ENCODE measurements at places on chromosomes 13 and 19.

- no peak for DNase-seq
Observed at GRCh38 chr19:39384839-39385568, 5.9 kb downstream of the PAF1 start.

DNA sequence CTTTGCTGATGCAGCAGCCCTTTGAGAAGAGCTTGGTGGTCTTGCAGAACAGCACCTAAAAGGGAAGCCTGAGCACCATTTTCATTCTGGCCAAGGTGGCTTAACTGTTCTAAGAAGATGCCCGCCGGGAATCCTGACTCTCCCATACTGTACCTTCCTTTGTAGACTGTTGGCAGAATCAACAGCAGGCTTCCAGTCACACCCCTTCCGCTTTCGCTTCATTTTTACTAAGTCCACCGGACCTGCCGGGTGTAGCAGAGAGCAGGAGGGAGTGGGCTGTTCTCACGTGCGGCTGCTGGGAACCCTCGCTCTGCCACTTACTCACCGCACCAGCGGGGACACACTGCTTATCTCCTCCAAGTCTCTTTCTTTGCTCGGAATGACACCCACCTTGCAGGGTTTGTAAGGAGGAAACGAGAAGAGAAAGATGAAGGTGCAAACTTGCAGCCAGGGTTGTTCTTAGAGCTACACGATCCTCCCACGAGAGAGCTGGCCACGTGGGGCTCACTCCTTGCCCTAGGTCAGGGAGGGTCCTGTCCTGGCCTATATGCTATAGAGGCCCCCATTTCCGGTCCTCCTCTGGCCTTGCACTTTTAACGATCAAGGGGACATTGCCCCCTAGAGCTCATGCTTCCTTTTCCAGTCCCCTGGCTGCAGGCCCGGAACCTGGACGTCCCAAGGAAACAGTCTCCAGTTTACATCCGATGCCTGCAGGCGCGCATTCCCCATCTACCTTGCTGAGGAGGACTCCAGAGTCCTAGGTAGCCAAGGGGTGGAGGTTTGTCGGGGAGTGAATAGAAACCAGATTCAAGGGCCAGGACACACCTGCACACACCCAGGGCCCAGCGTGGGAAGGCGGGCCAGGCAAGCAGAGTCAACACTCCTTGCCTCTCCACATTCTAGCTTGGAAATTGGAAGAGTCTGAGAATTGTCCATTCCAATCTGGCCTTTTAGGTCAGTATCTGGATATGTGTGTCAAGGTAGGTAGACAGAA is 453.6 kb downstream of the IRS2 start:
- no peak for DNase-seq

- DNase-seq, result no peak
Observed at GRCh38 chr19:2865334-2866100, 1.6 kb upstream of the ZNF556 start.

DNA sequence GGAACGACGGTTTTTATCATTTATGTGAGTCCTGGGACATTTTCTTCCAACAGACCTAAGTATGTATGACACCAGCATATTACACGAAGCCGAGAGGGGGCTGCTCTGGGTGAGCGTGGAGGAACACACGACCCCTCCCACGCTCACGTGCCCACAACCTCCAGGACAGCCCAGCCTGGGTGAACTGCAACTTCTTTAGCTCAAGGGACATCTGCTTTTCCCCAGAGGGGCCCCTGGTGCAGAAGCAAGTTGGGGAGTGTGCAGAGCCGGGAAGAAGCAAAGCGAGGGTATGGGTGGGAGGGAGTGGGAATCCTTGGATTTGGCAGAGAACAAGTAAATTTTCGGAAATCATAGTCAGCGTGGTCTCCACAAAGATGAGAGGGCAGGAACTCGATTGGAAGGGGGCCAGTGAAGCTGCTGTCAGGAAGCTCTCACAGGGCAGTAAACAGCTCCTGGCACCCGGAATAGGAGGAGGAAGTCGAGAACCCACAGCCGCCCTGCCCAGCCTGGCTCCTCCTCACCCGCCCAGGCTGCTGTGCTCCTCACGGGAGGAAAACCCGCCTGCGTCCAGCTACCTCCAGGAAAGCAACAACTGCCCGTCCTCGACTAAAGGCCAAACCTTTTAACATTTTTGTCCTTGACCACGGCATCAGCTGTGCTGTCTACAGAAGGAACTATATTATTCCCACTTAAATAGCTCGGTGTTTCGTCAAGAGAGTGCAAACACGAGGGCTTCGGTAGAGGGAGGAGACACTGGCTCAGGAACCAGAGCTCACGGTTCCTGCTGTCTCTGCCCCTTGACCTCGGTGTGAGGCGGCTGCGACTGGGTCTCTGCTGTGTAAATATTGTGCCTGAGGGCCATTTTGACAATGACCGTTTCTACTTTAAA is 17.2 kb upstream of the CFAP97D2 start:
- no peak for DNase-seq

- DNase-seq, result no peak
Observed at GRCh38 chr19:13025819-13026456, 30.7 kb downstream of the NFIX start.

- peak; percentile 92 for DNase-seq
Observed at GRCh38 chr19:19821366-19821951, at the start of gene ZNF506. TSS of gene ZNF506 (minus strand) at chr19:19821750. CDS start at chr19:19821603, 147 bp downstream.

- DNase-seq, result peak; percentile 68
Observed at GRCh38 chr19:38657633-38658222, 10.3 kb downstream of the ACTN4 start.

DNA sequence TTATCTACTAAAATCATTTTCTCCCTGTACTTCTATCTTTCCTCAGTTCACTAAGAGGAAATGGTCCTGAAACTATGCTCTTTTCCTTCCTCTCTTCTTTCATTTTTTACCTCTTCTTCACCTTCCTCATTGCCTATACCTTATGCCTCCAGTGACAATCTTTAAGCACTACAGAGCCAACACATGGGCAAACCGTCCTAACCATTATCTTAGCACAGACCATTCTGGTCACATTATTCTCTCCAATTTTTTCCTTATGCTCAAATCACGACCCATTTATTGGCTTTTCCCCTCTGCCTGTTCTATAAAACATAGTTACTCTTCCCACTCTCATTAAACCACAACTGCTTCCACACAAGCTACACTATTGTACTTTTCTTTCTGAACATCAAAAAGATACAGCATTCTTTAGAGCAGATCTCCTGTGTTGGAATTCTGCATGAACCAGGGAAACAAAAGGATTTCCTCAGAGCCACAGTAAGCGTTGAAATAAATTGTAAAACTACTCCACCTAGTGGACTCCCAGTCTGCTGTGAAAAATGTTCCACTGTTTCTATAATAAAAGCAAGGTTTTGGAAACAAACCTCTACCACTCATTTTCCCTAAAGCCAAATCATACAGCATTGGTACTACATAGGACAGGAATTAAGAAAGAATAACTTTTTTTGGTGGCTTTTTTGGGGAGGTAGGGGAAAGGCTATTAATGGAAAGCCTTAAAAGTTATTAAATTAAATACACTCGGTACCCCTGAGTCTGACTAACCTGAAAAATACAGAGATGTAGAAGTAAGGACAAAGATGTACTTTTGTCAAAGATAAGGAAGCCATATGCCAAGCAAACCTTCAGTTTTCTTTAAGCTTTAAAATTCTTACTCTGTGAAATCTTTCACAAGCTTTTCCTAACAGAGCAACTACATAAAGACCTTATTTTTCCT is 19.5 kb downstream of the NUFIP1 start:
- DNase-seq, result no peak

DNA sequence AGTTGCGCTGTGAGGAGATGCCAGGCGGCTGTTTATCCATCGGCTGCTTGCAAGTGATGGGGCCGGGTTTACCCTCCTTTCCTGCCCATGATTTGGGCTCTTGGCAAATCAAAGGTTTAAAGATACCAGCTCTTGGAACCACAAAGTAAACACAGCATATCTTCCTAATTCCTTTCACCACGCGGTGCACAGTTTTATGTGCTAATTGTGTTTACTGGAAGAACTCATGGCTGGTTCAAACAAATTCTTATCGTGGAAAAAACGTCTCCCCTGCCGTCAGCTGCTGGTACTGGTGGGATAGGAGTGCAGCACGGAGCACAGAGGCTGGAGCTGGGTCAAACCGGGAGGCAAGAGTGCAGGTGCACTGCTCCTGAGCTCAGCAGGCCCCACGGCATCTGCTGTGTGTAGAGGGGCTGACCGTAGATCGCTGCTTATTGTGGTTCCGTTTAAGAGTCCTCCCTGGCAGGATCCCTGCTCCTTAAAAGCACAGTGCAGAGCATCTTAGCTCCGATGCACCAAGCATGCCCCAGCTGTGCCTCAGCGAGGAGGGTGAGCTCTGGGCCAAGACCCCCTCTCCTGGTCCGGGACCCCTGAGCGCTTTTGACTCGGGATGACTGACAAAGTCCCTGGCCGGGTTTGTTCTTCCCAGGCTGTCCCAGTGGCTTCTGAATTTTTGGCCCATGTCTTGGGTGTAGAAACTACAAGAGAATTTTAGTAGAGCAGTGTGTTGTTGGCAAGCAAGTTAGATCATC is 51.3 kb upstream of the GAS6 start:
- no peak for DNase-seq

DNA sequence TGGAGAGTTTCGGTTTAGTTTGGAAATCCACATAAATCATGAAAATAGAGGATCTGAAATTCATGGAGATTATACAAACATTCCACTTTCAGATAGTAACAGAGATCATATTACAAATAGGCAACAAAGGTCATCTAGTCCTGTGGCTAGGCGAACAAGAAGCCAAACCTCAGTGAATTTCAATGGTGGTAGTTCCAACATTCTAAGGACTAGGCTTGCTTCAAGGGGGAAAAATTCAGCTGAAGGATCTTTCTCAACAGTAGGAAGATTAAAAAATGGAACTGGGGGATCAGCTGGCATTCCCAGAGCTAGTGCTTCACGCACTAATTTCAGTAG is 47.0 kb downstream of the FOXO1 start:
- no peak for DNase-seq

DNA sequence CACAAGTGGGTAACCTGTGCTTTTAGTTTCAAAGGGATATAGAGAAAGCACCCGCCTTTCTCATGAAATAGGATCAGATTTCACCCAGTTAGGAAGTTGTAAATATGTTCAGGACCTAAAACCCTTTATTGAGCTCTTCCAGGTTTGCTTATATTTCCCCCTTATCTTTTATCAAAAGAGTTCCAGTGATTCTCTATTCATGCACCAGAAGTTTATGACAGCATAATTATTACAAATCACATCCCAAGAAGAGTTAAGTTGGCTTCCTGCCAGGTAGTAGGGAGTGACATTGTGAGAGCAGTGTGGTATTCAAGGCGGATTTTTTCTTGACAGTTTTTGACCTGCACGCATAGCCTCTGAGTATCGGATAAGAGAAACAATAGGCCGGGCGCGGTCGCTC is 190.3 kb downstream of the STK24 start:
- no peak for DNase-seq

DNA sequence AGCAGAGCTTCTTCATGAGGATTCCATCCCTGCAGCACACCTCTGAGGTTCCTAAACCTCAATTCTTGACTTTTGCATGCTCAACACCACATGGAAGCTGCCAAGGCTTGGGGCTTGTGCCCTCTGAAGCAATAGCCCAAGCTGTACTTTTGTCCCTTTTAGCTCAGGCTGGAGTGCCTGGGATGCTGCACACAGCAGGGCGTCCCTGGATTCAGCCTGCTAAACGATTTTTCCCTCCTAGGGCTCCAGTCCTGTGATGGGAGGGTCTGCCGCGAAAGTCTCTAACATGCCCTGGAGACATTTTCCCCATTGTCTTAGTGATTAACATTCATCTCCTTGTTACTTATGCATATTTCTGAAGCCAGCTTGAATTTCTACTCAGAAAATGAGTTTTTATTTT is 98.3 kb downstream of the SLITRK5 start:
- DNase-seq, result no peak

DNA sequence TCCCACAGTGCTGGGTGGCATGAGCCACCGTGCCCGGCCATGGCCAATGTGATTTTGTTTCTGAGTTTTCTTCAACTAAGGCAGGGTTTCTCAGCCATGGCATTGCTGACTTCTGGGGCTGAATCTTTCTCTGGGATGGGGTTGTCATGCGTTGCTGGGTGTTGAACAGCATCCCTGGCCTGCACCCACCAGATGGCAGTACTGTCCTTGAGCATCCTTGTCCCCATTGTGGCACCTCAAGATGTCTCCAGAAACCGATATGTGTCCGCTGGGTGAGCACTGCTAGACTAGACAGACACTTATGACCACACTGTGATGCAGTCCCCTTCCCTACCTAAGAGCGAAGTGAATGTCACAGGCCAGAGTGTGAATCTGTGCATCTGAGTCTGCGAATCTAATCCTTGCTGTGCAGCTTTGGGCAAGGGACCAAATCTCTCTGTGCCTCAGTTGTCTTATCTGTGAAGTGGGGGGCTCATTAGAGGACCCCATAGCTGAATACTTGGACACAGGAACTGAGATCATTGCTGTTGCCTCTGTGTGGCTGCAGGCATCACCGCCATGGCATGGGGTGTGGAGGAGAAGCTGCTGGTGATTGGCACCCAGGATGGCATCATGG is 50.3 kb upstream of the SIN3B start:
- DNase-seq, result peak; percentile 41

DNA sequence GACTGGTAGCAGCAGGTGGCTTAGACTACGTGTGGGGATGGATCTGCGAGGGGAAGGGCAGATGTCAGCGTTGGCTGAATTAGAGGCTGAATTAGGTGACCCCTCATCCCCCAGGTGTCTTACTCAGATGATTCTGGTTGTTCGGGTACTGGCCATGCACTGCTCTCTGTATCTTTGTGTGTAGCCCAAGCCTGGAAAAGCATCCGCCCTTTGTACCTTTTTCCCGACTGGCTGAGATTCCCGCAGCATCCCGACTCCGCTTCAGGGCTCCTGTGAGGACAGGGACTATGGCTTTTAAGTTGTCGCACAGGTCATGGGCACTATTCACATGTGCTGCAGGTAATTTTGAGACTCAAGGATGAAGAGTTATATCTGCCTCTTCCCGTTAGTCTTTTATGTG is 7.2 kb downstream of the TFDP1 start:
- DNase-seq, result no peak

DNA sequence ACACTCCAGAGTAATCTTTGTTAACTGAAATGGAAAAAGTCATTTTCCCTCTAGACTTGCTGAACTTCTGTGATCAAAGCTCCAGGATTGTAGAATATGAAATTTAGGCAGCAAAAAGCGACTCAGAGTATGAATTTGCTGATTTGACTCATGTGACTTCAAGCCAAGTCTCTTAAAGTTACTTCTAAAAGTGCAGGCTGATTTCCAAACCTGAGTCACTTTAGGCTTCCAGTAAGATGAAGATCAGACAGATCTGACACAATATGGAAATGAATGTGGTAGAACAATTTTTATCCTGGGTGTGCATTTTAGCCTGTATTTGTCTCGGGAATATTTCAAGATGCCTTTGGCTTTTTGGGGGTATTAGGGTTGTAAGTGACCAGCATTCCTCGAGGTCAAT is 151.0 kb upstream of the TMTC4 start:
- no peak for DNase-seq

GRCh38 chr13:100636441-100636840 is 38.2 kb downstream of the TMTC4 start:
- DNase-seq, result no peak

- DNase-seq, result no peak
Observed at GRCh38 chr19:58091251-58091995, 6.6 kb downstream of the ZSCAN18 start.

GRCh38 chr19:29402563-29402962 is 123.2 kb upstream of the VSTM2B start:
- DNase-seq, result no peak

- no peak for DNase-seq
Observed at GRCh38 chr13:80134346-80134745, 206.6 kb downstream of the SPRY2 start.

All from activated CD4-positive, alpha-beta T cell treated with anti-CD3 and anti-CD28 coated beads, Interleukin-2, amount 50 U/mL, for 16 hours (primary cell).